ENCODE measurements at places on chromosomes 7 and 10.

DNA sequence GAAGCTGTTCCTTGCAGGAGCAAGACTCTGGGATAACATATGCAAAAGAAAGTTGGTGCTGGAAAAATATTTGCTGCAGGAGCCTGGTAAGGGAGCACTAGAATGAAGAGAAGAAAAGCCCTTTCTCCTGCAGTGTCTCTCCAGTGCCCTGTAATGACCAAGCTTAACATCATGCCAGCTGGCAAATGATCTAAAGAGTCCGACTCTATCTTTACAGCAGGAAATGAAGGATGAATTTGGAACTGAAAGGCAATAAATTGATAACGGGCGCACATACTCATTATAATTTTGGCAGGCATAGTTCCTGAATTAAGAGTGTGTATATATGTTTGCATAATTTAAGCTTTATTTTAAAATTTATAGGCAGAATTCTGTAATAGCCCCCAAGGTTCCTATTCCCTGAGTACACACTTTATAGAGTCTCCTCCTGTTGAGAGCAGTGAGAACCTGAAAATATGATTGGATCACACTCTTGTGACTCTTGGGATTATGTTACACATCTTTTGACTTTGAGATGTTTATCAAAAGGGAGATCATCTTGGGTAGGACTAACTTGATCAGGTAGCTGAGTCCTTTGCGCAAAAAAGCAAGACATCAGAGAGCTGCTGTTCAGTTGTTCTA, 299.0 kb upstream of the MBL2 start:
- no peak for DNase-seq

DNA sequence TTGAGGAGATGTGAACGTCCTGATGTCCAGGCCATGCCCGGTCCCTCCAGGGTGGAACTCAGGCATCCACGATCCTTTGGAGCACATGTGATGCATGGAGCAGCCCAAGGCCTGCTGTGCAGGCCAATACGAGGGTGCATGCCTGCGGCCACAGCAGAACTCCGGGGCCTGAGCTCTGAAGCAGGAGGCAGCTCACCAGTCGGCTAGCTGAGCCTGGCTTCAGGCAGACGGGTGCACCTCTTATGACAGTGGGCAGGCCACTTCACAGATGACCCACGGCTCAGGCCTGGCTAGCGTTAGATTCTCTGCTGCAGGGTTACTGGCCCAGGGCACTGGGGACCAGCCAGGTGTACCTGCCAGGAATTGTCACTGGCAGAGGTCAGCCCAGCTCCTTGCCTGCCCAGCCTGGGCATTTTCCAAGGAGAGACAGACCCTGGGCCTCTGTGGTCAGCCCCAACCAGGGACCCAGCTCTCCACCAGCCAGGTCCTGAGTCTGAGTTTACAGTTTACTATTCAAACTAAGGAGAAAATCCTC, 29.6 kb upstream of the INPP5A start:
- no peak for DNase-seq

DNA sequence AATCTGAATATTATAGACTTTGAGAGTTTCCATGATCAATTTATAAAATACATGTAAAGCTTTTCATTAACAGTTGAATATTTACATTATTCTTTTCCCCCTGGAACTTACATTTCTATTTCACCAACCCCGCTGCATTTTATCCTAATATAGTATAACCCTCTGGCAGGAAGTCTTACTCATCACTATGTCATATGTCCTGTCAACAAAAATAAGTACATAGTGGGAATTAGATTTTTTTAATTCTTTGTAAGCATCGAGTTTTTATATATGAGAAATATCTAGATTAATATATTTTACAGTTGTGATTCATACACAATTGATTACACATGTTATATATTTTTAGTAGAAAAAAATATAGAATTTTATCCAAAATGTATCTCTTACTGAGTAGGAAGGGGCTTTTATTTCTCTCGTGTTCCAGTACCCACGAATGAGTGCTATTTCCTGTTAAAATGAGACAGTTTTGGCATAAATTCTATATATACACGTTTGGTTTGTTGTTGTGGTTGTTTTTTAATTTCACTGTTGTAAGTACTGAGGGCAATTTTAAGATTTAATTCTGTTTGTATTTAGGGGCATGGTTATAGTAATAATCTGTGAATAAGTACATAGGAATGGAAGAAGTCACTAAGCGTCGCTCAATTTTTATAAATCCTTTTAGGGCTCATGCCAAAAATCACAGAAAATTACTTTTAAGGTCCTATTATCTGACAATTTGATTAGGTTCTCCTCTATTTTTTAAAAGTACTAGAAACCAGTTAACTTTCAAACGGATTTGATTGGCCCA, 87.1 kb downstream of the HECW1 start:
- DNase-seq: no peak

GRCh38 chr7:31476073-31476745, 37.7 kb upstream of the ITPRID1 start:
- DNase-seq: no peak

GRCh38 chr7:150620061-150620460, 12.1 kb downstream of the GIMAP6 start:
- no peak for DNase-seq

- no peak for DNase-seq
These were observed 9.5 kb downstream of the MNX1 start for GRCh38 chr7:157000741-157001653.

DNA sequence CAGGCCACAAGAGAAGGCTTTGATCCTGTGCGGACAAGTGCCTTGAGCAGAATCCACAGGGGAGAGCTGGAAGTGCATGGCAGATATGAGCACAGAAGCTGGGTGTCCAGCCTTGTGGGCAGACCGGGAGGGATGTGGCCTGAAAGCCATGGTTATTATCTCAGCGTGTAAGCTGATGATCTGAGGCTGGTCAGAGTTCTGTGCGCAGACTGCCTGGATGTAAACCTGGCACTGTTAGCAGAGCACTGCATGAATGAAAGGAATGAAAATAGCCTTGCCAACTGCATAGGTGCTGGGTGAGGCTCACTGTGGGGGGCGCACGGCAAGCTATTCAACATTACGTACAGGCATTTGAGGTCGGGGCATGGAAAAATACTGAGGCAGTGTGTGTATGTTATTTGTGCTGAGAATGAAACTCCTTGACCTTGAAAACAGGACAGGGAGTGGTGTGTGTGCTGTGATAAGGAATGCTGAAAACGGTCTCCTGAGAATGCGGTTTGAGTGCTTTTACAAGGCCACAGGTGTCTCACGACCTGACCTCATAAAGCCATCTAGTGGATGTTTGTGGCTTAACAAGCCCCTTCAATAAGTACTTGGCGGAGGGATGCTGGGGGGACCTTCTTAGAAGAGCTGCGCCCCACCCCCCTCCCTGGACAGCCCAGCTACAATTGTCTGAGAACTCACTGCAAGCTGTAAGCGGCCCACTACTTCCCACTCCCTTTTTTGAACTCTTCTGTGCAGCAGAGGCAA, 18.7 kb downstream of the AKR1C1 start:
- no peak for DNase-seq

- DNase-seq: no peak
These were observed 81.0 kb downstream of the HGF start for GRCh38 chr7:81688622-81689411.

DNA sequence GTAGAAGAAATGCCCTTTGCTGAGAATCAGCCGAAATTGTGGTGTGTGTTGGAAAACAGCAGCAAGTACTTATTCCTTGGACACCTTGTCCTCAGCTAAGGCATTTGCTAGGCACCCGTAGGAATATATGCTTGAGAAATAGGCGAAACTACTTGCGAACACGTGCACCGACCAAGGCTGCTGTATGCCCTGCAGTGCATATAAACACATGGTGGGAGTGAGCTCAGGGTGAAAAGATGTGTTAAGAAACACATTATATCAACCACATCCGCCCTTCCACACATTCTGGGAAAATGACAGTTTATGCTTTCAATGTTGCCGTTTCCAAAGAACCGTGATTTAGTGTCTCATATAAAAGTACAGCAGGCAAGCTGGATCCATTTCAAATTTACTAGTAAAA, 199.2 kb downstream of the JCAD start:
- no peak for DNase-seq

- no peak for DNase-seq
These were observed 24.7 kb upstream of the MACC1 start for GRCh38 chr7:20241911-20242261.

GRCh38 chr7:158387546-158387891, 200.1 kb downstream of the PTPRN2 start:
- no peak for DNase-seq

Measured in skeletal muscle cell (primary cell).